ENCODE measurements at places on chromosomes 2 and 18. TPM values are rescaled to one million over a fixed set of nuclear protein-coding genes. Genes with fewer than 3 reads are reported as not detected.

GRCh38 chr2:60708630-60709320 is 47.3 kb upstream of the PAPOLG start:
- peaks cover 23% of the 10 kb centered on the region for H3K27me3 ChIP-seq
- H3K4me3 ChIP-seq, result no peak overlapping the region
- no peaks in the 10 kb centered on the region for H3K4me1 ChIP-seq
- no peak overlapping the region for H3K27ac ChIP-seq
- DNase-seq, result peak; percentile 77

Gene ATP8B1
- 38.7 TPM for total RNA-seq

Gene CFAP210
- total RNA-seq, result 0.94 TPM

Gene ZNF516
- 36.3 TPM for total RNA-seq

DNA sequence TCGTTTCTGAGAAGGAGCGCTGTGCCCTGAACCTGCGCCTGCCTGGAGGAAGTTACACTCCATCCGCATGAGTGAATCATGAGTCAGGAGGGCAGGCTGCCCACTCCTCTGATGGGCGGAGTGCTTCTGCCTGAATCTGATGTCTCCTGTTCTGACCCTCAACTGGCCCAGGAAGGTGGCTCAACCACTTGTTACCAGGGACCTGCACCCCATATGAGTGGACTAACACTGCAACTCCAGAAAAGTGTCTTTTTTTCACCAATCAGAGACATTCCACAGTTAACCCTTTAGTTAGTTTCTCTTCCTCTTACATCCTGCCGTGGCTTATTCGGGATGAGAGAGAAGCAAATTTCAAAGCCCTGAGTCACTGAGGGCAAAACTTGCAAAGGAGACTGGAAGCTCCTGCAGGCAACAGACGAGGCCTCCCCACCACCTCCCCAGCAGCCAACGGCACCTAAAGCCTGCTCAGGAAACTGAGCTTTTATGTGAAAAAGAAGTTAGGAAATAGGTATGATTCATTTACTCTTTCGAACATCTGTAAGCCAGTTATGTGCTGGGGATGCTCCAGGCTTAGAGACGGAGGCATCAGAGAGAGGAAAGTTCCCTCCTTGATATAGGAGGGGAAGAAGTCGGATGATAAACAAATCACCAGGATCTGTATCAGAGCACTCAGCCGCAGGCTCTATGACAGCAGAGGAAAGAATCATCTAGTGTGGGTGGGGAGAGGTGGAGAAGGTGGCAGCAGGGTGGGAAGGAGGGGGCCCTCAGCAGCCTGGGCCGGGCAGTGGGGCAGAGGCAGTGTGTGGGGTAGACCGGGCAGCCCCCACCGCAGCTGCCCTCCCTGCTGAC is 30.9 kb downstream of the MBP start:
- peak overlapping the region; percentile 64 for H3K4me3 ChIP-seq
- H3K27ac ChIP-seq, result peak overlapping the region; percentile 99
- H3K4me1 ChIP-seq, result peaks cover 91% of the 10 kb centered on the region
- no peak for DNase-seq
- peaks cover 3% of the 10 kb centered on the region for H3K36me3 ChIP-seq
- no peaks in the 10 kb centered on the region for H3K27me3 ChIP-seq

Gene MOGAT1
- total RNA-seq, result not detected

- no peak for DNase-seq
- H3K4me3 ChIP-seq, result no peak overlapping the region
- H3K4me1 ChIP-seq, result no peaks in the 10 kb centered on the region
Observed at GRCh38 chr2:148493822-148494563, 150.6 kb upstream of the EPC2 start.

- H3K4me3 ChIP-seq, result no peak overlapping the region
- peaks cover 16% of the 10 kb centered on the region for H3K4me1 ChIP-seq
- no peaks in the 10 kb centered on the region for H3K36me3 ChIP-seq
- no peak overlapping the region for H3K27ac ChIP-seq
- no peak for DNase-seq
- H3K27me3 ChIP-seq, result peaks cover 26% of the 10 kb centered on the region
Observed at GRCh38 chr18:26686532-26686931, 138.2 kb upstream of the KCTD1 start.

DNA sequence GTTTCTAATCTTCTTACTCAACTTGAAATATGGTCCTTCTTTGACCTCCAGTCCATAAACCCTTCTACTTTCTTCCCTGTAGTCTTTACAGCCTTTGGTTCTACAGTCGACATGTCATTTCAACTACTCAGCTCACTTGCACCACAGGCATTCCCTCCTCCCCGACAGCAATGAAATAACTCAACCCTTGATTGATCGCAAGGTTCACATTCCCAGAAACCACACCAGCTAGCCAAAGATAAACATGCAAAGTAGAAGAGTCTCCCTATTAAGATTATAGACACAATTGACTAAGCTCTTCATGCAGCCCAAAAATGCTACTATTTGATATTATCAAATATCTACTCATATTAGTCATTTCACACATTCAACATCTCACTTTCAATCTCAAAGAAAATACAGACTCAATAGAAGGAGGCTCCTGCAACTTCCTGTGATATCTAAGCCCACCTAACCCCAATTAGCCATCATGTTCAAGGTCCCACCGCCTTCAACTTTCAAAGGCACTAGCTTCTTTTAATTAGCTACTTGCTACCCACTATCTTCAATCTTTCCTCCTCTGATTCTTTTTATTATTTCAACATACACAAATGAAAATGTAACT is 50.8 kb downstream of the RTTN start:
- no peak for DNase-seq
- H3K4me1 ChIP-seq, result peaks cover 20% of the 10 kb centered on the region
- H3K27me3 ChIP-seq, result no peaks in the 10 kb centered on the region

Gene TWIST2
- 6.3 TPM for total RNA-seq

GRCh38 chr2:191566344-191566743 is 111.6 kb upstream of the NABP1 start:
- H3K4me1 ChIP-seq, result peaks cover 4% of the 10 kb centered on the region
- peaks cover 23% of the 10 kb centered on the region for H3K27me3 ChIP-seq
- no peak overlapping the region for H3K4me3 ChIP-seq
- H3K36me3 ChIP-seq, result no peaks in the 10 kb centered on the region
- DNase-seq, result no peak

DNA sequence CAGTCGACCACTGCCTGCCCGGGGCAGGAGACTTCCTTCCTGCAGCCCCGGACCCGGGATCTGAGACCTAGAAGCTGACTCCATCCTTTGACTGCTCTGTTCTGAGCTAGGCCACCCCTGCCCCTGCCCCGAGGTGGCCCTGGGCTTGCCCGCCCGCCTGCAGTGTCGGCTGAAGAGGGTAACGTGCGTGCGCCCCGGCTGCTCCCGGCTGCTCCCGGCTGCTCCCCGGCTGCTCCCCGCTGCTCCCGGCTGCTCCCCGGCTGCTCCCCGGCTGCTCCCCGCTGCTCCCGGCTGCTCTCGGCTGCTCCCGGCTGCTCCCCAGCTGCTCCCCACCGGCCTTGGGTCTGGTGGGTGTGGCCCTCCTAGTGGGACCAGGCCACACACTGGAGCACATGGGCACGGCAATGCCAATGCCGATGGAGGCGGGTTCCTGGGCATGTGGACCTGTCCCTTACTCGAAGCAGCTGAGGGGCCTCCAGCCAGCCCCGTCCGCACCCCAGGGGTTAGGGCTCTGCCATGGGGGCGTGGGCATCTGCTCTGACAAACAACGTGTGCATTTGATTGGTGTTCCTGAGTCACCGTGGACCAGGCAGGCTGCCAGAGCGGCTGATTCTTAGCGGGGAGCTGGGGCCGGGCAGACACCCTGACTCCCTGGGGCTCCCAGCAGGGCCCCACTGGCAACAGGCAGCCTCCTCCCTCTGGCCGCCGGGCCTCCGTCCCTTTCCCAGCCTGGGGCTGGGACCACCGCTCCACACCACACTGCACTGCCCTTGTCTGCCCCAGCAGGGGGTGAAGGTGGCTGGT is 2.0 kb upstream of the GAL3ST2 start:
- H3K4me3 ChIP-seq, result no peak overlapping the region
- H3K36me3 ChIP-seq, result no peaks in the 10 kb centered on the region
- H3K27me3 ChIP-seq, result no peaks in the 10 kb centered on the region
- peaks cover 7% of the 10 kb centered on the region for H3K4me1 ChIP-seq
- H3K27ac ChIP-seq, result no peak overlapping the region
- peak; percentile 84 for DNase-seq

Gene UGT1A5
- total RNA-seq, result not detected

- peaks cover 3% of the 10 kb centered on the region for H3K27me3 ChIP-seq
- no peak overlapping the region for H3K4me3 ChIP-seq
- DNase-seq, result no peak
- no peaks in the 10 kb centered on the region for H3K4me1 ChIP-seq
Observed at GRCh38 chr18:23927821-23928746, 86.5 kb upstream of the TTC39C start.

DNA sequence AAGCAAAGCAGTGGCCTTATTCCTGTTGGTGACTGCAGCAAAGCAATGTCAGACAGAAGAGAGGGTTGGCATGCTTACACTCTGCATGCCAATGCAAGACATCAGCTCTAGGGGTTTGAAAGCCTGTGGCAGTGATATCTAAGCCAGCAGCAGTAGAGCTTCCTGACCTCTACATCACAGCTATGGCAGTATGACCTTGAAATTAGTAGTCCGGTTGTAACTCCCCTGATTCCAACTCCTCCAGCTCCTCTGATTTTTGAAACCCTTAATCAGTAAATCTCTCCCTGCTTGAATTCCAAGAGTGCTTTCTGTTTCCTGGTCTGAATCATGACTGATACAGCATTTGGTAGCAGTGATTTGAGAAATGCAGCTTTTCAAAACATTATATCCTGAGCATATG is 60.0 kb upstream of the LRP1B start:
- peaks cover 2% of the 10 kb centered on the region for H3K36me3 ChIP-seq
- H3K27me3 ChIP-seq, result no peaks in the 10 kb centered on the region
- H3K4me1 ChIP-seq, result peaks cover 36% of the 10 kb centered on the region
- peak overlapping the region; percentile 51 for H3K27ac ChIP-seq

- H3K27me3 ChIP-seq, result no peaks in the 10 kb centered on the region
- H3K4me1 ChIP-seq, result no peaks in the 10 kb centered on the region
- H3K36me3 ChIP-seq, result no peaks in the 10 kb centered on the region
- DNase-seq, result no peak
- H3K27ac ChIP-seq, result no peak overlapping the region
Observed at GRCh38 chr2:155679647-155680046, 652.9 kb downstream of the NR4A2 start.

GRCh38 chr2:14903709-14904374 is 271.3 kb downstream of the LRATD1 start:
- H3K36me3 ChIP-seq, result no peaks in the 10 kb centered on the region
- H3K4me3 ChIP-seq, result no peak overlapping the region
- H3K4me1 ChIP-seq, result no peaks in the 10 kb centered on the region
- H3K27ac ChIP-seq, result no peak overlapping the region

Gene GALNT3
- 3.2 TPM for total RNA-seq

DNA sequence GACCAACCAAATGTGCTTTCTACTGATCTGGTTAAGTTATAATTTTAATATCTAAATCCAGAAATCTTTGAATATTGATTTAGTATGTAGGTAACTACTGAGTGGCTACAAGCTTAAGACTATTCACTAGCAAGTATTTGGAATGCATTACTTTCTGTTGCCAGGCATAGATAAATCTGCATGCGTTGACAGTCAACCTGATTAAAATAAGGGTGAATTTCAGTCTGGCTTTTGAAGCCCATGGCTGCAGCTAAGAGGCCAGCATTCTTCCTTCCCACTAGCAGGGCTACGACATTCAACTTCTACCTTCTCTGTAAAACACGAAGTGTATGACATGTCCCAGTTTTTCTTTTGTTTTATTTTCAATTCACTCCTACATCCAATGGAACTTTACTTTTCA is 340.6 kb downstream of the EPHA4 start:
- no peaks in the 10 kb centered on the region for H3K36me3 ChIP-seq
- no peak for DNase-seq
- no peaks in the 10 kb centered on the region for H3K4me1 ChIP-seq
- H3K27me3 ChIP-seq, result peaks cover 2% of the 10 kb centered on the region
- H3K4me3 ChIP-seq, result no peak overlapping the region
- H3K27ac ChIP-seq, result no peak overlapping the region

DNA sequence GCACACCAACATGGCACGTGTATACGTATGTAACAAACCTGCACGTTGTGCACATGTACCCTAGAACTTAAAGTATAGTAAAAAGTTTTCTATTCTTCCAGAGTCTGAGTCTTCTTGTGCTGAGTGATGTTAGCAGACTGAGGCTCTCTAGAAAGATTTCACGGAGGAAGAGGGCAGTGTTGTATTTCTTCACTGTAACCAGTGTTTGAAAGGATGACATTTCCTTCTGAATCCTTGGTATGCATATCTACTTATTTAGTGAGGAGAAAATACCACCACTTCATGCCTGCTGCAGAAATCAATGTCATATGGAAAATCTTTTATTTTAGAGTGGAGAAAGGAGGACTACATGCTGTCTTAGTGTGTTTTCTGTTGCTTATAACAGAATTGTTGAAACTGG is 357.1 kb downstream of the CCDC85A start:
- no peak for DNase-seq
- no peaks in the 10 kb centered on the region for H3K27me3 ChIP-seq
- peaks cover 8% of the 10 kb centered on the region for H3K4me1 ChIP-seq
- H3K4me3 ChIP-seq, result no peak overlapping the region

- no peaks in the 10 kb centered on the region for H3K36me3 ChIP-seq
- H3K4me3 ChIP-seq, result no peak overlapping the region
- H3K27ac ChIP-seq, result no peak overlapping the region
- H3K27me3 ChIP-seq, result no peaks in the 10 kb centered on the region
Observed at GRCh38 chr2:220962556-220962955, 609.5 kb downstream of the EPHA4 start.

- no peaks in the 10 kb centered on the region for H3K27me3 ChIP-seq
- H3K27ac ChIP-seq, result no peak overlapping the region
- peaks cover 3% of the 10 kb centered on the region for H3K36me3 ChIP-seq
- no peak overlapping the region for H3K4me3 ChIP-seq
- peaks cover 2% of the 10 kb centered on the region for H3K4me1 ChIP-seq
- no peak for DNase-seq
Observed at GRCh38 chr2:45715601-45716379, 64.3 kb downstream of the PRKCE start.

DNA sequence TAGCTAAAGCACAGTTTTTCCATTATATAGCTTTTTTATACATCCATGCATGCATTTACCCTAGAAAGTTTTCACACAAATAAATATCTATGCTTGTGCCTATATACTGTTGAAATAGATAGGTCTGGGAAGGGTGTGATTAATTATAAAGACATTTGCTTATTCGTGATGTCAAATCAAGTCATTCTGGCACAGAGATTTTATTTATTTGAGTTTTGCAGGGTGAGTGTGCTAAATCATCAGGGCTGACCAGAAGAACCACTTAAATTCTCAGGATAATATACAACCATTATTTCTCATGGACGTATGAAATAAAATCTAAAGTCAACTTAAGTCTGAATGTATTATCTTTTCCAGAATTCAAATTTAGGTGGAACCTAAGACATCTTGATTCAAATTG is 295.5 kb downstream of the EPHA4 start:
- no peak for DNase-seq
- H3K27me3 ChIP-seq, result no peaks in the 10 kb centered on the region
- no peaks in the 10 kb centered on the region for H3K36me3 ChIP-seq
- H3K4me3 ChIP-seq, result no peak overlapping the region
- no peak overlapping the region for H3K27ac ChIP-seq

Gene CCDC178
- total RNA-seq, result not detected

- H3K27ac ChIP-seq, result no peak overlapping the region
- H3K27me3 ChIP-seq, result peaks cover 44% of the 10 kb centered on the region
- no peak for DNase-seq
- H3K4me3 ChIP-seq, result no peak overlapping the region
- peaks cover 9% of the 10 kb centered on the region for H3K4me1 ChIP-seq
- H3K36me3 ChIP-seq, result no peaks in the 10 kb centered on the region
Observed at GRCh38 chr2:41836948-41837347, 210.9 kb upstream of the PKDCC start.

Data from osteocyte (in vitro differentiated cells).